Stimulated activated CD4-positive, alpha-beta T cell treated with anti-CD3 and anti-CD28 coated beads, Interleukin-12 subunit alpha, Interleukin-12 subunit beta, amount 100 ng/mL, for 4 hours (primary cell): ENCODE measurements at places on chromosomes 3 and 15.

DNA sequence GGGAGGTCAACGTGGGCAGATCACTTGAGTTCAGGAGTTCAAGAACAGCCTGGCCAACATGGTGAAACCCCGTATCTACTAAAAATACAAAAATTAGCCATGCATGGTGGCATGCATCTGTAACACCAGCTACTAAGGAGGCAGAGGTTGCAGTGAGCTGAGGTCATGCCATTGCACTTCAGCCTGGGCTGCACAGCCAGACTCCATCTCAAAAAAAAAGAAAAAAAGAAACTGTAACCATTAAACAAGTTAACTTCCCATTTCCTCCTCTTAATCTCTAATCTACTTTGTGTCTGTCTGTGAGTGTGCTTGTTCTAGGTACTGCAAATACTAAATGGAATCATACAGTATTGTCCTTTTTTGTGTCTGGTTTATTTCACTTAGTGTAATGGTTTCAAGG lies 2.7 kb downstream of the RBM6 start:
- DNase-seq, result no peak

- DNase-seq, result no peak
Observed at GRCh38 chr15:77749236-77749997, 116.7 kb upstream of the LINGO1 start.

DNA sequence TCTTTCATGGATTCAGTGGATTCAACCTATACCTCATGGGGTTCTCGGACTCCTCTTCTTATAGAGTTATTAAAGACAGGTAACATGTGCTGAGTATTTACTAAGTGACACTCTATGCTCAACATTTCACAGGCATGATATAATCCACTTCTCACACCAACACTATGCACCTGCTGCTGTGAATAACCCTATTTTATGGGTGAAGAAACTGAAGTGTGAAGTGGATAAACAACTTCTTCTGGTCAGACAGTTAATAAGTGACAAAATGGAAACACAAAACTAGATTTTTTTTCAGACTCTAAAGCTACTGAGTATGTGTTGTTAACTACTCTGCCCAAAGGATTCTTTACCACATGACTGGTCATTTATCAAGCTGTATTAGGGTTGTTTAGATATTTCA lies 403.5 kb downstream of the DIPK2A start:
- no peak for DNase-seq

GRCh38 chr3:141431411-141432378 lies 55.1 kb upstream of the RASA2 start:
- DNase-seq, result no peak
